Muscle of leg (tissue), 16 donors: ENCODE measurements at places on chromosomes 16 and 17.
A peak's percentile ranks its signal among the peaks of the same experiment; 100 is the strongest.

DNA sequence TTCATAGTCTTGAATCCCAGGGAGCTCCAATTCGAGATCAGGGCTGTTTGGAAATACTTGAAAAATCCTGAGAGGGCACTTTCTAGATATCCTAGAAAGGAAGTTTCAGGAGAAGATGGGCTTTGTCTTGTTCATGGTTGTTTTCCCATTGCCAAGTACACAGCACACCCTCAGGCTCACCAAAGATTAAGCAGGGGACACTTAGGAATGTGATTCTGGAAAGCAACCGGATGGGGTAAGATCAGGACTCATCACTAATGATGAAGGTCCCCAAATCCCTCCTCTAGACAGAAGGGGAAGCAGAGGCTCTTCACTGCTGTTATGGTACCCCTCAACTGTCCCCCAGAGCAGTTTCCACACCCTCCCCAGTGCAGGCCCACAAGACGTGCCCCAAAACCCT lies 40.7 kb downstream of the VAC14 start:
- no peak for DNase-seq

GRCh38 chr16:77373726-77374125 lies 61.1 kb downstream of the ADAMTS18 start:
- no peak for DNase-seq

GRCh38 chr16:78147911-78148401 lies 48.5 kb downstream of the WWOX start:
- DNase-seq, result peak; percentile 28

DNA sequence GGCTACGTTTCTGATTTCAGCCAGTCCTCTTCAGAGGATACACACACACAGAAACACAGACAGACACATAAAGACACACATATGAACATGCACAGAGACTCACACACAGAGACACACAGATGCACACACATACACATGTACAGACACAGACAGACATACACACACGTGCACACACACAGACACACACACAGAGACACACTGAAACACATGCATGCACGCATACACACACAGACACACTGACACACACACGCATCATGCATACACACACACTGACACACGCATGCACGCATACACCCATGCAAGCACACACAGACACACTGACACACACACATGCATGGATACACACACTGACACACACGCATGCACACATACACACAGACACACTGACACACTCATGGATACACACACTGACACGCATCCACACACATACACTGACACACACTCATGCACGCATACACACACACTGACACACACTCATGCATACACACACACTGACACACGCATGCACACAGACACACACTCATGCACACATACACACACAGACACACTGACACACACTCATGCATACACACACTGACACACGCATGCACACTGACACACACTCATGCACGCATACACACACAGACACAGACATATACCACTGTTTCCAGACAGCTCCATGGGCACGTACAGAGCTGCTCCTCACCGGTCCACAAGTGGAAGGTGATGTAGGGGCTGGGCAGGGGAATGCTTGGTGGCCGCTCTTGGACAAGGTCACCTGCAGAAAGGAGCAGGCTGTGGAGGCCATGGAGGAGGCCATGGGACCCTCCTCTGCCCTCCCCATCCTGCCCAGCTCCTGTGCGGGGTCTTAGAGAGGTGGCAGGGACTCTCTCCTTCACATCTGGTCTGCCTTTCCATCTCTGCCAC lies 30.1 kb upstream of the MFSD6L start:
- DNase-seq, result no peak

- DNase-seq, result peak; percentile 71
Measured at GRCh38 chr17:6496640-6497441, 52.6 kb downstream of the PIMREG start.

DNA sequence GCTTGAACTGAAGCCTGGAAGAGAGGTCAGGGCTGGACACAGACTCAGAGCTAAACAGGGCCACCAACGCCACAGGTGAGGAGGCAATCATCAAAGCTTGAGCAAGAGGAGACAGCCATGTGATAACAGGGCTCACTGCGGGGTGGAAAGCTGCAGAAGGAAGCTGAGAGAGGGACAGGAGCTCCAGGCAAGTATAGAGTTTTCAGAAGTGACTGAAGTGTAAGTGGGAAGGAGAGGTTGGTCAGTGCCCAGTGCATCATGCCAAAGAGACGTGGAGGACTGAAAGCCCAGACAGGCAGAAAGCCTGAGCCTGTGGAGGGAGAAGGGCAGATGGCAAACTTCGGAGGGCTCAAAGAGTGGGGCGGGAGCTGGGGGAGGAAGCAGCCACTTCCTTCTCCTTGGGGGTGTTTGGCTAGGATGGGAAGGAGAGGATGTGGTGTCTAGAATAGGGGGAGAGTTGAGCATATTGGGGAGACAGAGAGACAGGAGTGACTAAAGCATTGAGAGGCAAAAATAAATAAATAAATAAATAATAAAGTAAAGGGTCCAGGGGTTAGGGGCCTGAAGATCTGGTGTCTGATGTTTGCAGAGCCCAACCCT lies 2.6 kb downstream of the KIFC3 start:
- DNase-seq, result no peak

DNA sequence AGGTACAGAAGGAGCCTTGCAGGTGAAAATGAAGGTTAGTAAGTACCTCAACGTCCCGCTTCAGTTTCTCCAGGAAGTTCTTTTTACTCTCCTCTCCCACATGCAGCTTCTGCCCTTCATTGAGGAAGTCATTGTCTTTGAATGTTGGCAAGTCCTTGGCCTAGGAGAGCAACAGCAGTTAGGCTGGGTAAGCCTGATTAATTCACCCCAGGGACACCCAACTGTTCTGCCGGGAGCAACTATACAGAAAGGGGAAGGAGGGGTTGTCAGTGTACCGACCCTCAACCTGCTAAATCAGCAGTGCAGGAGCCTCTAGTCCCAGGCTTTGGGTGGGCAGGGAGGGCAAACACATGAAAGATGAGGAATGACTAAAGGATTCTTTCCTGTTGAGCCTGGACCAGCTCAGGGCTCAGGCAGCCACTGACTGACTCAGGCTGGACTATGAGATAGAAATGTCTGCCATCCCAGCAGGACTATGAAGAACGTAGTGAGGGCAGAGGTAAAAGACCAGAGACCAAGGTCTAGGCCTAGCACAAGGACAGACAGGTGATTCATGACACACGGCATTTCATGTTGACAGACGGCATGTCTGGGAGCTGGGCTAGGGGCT lies 21.6 kb downstream of the PIP4K2B start:
- DNase-seq, result no peak

- peak; percentile 90 for DNase-seq
Measured at GRCh38 chr16:77273-77806, 685 bp upstream of the MPG start.

GRCh38 chr16:53891409-53892139 lies 187.6 kb downstream of the FTO start:
- no peak for DNase-seq

DNA sequence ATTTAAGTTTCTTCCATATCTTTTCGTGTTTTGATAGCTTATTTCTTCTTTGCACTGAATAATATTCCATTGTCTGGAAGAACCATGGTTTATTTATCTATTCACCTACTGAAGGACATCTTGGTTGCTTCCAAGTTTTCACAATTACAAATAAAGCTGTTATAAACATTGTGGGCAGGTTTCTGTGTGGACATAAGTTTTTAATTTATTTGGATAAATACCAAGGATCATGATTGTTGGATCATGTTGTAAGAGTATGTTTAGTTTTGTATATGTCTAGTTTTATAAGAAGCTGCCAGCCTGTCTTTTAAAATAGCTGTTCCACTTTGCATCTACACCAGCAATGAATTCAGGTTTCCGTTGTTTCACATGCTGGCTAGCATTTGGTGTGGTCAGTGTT lies 339.4 kb downstream of the CDH11 start:
- DNase-seq, result no peak

- peak; percentile 61 for DNase-seq
Measured at GRCh38 chr17:76682296-76682695, 28.5 kb downstream of the MXRA7 start.

GRCh38 chr17:42405963-42406495 lies 17.0 kb downstream of the CAVIN1 start:
- DNase-seq, result peak; percentile 76
